ENCODE measurements at places on chromosomes 5 and 9. TPM values are rescaled to one million over a fixed set of nuclear protein-coding genes. Genes with fewer than 3 reads are reported as not detected.

- DNase-seq: no peak
Observed at GRCh38 chr9:129952337-129952736, 90.7 kb downstream of the FNBP1 start.

Gene PCDHGA3
- 0.67 TPM for polyA plus RNA-seq

- DNase-seq: no peak
Observed at GRCh38 chr9:84187090-84187489, 153.5 kb downstream of the SLC28A3 start.

Gene TNC
- polyA plus RNA-seq: 2.8 TPM

GRCh38 chr5:15383469-15383868 lies 116.5 kb upstream of the FBXL7 start:
- no peak for DNase-seq

DNA sequence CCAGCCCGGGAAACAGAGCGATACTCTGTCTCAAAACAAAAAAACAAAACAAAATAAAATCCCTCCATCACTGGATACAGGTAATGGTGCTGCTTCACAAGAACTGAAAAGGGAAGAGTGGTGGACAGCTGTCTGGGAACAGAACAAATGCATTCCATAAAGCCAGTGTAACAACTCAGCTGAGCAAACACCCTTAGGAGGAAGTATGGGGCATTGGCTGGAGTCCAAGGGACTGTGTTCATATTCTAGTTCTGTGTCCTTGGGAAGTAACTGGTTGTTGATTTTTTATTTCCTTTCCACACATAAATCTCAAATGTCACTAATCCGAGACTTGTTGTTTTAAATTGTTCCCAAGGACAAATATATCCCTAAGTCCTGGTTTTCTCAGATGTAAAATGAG lies 38.3 kb downstream of the HTR1A start:
- no peak for DNase-seq
